ENCODE measurements at places on chromosomes 2 and 18.

DNA sequence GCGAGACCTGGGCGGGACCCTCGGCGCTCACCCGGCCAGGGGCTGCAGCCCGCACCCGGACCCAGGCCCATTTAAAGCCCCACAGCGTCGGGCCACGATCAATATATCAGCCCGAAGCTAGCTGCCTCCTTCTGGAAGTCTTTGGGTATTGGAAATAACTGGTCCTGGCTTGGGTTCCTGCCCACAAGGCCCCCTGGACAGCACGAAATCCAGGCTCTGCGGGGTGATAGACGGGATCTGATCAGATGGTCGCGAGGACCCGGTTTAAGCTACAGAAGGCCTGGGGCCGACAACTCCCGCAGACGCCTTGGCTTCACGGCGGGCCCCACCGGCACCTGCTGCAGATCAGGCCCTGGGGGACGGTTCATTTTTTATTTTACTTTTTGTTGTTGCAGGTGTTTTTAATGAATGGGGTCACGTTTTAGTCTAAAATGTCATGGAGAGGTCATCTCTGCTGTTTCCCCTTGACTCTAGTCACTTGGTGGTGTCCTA is 362 bp upstream of the PSTPIP2 start:
- DNase-seq, result no peak

GRCh38 chr2:236866542-236867340 is 218.9 kb upstream of the COPS8 start:
- DNase-seq, result no peak

GRCh38 chr2:20415511-20415918 is 31.4 kb upstream of the RHOB start:
- no peak for DNase-seq

DNA sequence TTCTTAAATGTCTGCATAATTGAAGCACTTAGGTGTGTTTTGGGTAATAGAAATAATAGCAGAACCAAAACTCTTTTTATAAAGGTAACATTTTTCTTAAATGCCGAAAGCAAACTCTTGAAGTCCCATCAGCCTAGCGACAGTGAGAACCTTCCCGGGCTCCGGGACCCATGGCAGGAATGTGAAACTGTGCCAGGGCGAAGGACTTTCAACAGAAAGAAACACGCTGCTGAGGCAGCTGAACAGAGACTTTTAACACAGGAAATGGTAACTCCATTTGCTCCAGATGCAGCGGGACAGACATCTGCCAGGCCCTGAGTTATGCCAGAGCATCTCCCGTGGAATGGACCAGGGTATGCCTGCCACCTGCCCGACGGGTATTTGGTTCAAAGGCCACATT is 34.3 kb downstream of the SALL3 start:
- DNase-seq, result no peak

DNA sequence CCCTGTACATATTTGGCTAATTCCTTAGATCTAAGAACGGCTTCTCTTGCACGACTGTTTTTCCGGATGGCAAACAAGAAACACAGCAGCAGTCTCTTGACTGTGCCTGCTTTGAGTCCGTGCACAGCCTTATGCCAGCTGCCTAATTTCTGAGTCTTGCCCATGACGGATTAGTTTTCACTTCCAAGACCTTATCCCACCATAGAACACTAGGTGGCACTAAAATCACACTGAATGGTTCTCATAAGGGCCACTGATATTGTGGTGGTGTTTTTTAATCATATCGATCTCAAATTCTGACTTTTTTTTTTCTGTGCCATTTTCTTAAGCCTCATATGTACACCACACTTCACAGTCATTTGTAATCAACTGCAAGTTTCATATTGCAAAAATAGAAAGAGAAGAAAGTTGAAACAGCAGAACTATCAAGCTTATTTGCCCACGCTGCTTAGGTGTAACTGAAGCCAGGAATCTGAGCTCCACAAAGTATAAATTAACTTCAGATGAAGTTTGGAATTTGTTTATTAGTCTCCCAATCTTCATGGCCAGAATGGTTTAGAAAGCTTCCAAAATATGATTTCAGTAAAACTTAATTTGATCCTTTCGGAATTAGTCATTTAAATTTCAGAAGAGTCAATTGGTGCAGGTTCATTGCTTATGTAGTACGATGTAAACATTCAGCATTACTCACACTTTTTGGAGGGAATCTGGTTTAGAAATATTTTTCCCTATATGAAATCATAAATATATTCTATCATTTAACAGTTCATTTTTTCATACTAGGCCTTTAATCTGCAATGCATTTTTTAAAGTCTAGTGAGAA is 45.5 kb upstream of the SCN7A start:
- DNase-seq, result no peak

- no peak for DNase-seq
Observed at GRCh38 chr2:25483607-25484266, 142.0 kb upstream of the DNMT3A start.

- no peak for DNase-seq
Observed at GRCh38 chr2:197281421-197281820, 29.2 kb downstream of the ANKRD44 start.

DNA sequence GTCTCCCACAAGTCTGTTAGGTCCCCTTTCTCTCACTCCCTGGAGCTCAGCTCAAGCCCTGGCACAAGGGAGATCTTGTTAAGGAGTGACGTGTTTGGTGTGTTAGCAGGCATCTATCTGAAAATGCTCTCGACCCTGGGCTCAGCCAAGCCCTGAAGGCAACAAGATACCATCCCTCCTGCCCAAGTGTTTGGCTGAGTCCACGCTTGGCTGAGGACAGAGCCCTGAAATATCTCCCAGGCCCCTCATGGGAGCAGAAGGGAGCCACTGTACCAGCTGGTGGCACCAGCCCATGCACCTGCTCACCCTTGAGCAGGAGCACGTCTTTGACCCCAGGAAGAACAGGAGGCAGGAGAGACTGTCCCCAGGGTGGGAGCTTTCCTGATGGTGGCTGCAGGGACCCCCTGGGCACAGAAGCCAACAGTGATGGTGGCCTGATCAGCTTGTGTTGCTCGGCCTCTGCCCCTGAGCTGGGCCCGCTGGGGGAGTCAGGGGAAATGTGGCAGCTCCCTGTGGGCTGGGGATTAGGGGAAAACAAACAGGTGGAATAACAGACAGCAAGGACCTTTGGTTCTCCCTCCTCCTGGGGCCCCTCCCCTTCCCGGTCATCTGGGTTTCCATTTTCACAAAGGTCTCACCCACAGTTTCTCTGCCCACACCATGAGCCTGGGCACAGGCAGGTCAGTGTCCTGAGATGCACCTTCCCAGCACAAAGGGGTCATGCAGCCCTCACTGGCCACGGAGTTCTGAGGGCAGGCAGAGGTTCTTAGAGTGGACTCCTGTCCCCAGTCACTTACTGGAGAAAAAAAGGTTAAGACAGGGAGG is 91.6 kb downstream of the RHOB start:
- DNase-seq, result no peak

DNA sequence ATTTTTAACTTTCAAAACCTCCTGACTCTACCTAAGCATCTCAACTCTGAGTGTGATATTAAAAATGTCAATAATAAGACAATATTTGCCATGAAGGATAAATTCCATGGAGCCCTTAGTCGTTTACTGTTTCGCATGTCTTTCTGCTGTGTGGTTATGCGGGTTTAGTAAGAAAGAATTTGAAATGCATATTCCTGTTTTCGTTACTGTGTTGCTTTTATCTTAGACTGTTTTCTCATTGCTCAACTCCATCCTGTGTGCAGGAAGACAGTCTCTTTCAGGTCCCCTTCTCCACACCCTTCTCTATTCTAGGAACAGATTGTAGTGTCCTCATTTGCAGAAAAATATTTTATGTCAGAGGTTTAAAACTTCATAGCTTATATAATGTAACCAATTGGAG is 82.5 kb upstream of the MAP3K20 start:
- no peak for DNase-seq

DNA sequence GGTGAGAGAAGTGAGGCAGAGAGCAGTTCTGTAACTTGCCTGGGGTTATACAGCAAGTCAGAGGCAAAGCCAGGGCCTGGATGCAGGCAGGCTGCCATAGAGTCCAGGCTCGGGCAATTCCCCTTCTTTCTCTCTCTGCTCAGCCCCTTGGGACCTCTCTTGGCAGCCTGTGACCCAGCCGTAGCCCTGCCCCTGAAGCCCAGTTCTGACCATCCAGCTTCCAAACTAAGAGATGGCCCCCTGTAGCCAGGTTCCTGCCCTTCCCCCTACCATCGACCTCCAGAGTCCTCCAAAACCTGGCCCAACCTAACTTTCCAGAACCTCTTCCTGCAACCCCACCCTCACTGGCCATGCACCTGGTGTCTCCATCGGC is 201.2 kb downstream of the CTIF start:
- no peak for DNase-seq

DNA sequence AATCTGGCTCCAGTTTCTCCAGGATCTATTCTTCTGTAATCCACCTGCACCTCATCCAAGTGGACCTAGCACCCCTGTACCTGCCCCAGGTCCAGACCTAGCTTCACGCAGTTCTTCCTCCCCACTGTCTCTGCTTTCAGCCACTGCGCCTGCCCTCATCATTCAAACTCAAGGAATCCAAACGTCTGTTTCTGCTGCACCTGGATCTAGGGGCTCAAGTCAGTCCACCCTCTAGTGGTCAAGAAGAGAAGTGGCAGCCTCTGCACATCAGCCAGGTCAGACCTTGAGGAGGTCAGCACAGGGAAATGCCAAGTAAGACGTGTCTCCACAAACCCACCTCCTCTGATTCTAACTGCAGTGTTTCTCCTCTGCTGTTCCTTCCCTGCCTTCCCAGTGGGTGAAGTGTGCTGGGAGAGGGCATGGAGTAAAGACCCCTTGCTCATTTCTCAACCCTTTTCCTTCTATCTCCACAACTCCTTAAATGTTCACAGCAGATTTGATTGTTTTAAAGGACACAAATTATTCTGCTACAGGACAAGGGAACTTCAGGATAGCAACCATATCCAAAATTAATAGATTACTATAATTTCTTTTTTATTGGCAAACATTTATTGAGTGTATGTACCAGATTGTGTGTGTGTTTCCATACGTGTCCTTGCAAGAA is 8.6 kb upstream of the RNF152 start:
- DNase-seq, result no peak

- DNase-seq, result no peak
Observed at GRCh38 chr18:3870914-3871313, 420.9 kb downstream of the TGIF1 start.

DNA sequence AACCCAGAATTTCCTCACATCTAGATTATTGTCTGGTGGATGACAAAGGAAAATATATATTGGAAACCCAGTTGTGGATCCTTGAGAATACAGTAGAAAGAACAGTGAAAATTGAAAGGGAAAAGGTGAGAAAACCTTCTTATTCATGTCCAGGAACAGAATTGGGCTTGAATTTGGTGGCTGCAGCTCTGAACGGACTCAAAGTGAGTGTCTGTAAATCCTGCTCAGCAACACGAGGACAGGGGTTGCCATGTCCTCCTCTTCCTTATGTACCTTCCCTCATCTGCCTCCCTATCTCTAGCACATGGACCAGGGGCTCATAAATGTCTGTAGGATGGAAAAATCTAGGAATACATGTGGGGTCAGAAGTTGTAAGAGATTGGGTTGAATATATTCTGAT is 152.2 kb downstream of the RPIA start:
- DNase-seq, result no peak

DNA sequence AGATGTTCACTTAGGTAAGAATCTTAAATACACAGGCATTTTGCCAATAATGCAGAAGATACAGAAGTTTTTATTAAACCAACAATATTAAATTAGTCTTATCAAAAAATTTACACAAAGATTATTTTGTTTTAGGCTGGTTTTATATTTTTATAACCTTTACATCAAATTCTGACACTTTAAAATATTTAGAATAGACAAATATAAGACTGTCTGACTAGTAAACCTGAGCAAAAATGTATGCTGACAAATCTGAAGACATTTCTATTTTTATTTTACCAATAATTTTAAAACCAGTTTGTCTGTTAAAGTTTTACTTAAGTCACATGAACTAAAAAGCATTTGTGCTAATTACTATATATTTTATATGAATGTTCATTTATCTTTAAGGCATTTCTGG is 72.1 kb upstream of the ZNF236 start:
- no peak for DNase-seq

DNA sequence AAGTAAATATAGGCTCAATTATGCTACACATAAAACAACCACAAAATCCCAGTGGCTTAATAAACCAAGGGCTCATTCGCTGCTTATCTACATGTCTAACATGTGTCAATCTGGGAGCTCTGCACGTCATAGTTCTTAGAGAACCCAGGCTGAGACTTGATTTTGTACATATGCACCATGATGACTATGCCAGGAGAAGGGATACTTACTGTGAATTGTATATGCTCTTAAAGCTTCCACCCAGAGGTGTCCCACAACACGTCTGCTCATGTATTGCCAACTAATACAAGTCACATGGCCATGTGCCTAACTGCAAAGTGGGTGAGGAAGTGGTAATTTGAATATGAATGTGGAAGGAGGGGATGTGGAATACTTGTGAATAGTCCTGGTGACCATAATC is 262.1 kb downstream of the CPS1 start:
- no peak for DNase-seq

GRCh38 chr2:120669121-120669952 is 66.3 kb upstream of the GLI2 start:
- no peak for DNase-seq

DNA sequence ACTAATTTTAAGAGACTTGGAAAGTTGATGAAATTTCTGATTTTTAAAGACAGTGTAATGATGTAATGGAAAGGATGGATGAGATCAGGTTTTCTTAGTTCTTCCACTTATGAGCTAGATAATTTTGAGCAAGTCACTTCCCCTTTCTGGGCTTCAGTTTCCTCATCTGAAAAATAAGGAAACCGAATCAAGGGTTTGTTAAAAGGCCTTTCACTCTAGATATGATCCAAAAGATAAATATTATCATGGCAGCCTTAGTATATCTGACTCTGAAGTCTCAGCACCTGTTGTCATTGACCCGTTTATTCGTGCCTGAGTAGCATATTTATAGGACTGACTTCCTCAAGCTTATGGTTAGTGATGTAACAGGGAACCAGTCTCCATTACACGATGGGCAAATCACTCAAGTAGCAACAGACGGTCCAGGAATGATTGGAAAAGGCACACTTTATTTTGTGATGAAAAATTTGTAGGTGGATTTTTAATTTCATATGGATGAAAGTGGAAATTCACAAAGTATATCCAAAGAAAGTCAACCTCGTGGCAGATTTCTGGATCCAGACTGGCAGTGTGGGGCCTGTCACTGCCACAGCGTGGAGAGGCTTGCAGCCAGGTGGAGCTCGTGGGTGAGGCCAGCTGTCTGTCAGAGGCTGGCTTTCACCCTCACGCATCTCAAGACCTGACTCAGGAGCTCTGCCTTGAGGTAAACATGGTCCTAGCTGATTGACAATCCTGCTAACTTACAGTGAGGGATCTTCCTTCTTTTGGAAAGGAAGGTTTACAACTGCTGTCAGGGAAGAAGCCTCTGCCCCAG is 137.9 kb upstream of the CXCR4 start:
- DNase-seq, result no peak
